ENCODE measurements at places on chromosomes 12 and 14.

GRCh38 chr14:69741055-69741454 is 25.9 kb upstream of the SRSF5 start:
- DNase-seq, result no peak

DNA sequence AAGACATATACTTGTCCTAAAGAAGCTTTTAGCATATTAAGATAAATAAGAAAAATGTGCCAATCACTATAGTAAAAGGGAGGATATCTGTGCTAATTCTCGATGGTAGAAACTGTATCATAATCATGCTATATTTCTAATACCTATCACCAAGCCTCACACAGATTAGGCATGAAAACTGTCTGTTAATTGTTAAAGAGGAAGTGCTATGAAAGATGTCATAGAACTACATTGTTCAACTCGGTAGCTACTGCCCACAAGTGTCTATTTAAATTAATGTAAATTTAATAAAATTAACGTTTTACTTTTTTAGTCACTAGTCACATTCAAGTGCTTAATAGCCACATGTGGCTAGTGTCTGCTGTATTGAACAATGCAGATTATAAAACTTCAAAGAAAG is 77.5 kb upstream of the KICS2 start:
- DNase-seq, result no peak

DNA sequence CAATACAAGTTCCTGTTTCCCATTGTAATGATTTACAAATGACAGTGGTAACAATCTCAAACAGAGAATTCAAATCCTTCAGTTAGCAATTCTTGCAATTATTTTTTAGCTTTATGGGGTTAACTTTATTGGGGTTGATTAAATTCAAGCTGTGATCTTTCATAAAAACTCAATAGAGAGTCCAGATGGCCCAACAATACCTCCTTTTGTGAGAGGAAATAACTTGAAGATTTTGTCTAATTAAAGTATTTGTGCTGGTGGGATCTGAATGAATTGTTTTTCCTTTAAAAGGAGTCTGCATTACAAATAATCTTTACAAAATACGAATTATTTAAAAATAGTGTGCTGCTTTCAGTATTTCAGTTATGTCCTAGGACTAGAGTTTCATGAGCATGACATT is 4.4 kb upstream of the ARHGAP5 start:
- no peak for DNase-seq

DNA sequence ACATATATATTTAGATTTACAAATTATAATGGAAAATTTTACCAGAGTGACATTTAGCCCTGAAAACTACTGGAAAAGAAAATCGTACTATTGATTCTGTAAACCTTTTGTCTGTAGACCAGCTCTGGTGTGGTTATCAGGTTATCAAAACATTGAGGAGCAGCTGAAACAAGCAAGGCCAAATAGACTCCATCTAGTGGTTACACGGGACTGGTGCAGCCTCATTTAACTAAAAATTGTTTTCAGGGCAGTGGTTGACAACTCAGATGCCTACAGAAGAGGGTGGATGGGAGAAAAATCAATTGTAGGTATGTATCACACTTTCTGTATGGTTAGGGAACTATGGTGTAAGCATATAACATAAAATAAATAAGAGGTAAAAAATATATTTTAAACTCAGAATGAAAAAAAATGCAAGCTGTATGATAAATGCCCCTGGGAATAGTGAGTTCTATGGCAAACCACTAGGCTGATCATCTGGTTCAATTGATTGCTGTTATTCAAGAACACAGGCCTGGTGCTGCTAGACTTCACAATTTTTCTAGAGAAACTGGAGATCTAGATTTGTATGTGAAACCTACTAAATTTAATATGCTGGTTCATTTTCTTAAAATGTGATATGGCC is 51.2 kb downstream of the ACSS3 start:
- peak; percentile 23 for DNase-seq

- no peak for DNase-seq
These were observed 92.2 kb downstream of the PIWIL1 start for GRCh38 chr12:130429656-130430505.

DNA sequence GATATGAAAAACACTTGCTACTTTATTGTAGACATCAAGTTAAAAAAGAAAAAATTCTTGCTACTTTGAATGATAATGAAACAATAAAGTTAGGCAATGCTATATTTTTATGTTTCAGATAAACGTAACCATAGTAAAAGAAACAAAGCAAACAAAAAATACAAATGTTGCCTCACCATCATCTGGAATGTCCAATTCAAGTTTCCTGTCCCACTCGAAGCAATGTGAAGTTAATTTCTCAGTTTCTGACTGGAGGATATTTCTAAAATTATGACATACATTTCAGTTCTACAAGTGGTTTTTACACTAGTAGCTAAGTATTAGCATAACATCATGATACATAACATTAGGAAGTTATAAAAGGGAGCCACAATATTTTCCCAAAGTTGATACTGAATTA is 20.9 kb downstream of the DLGAP5 start:
- DNase-seq, result no peak

- peak; percentile 56 for DNase-seq
These were observed 3.8 kb downstream of the RILPL1 start for GRCh38 chr12:123529686-123530085.

DNA sequence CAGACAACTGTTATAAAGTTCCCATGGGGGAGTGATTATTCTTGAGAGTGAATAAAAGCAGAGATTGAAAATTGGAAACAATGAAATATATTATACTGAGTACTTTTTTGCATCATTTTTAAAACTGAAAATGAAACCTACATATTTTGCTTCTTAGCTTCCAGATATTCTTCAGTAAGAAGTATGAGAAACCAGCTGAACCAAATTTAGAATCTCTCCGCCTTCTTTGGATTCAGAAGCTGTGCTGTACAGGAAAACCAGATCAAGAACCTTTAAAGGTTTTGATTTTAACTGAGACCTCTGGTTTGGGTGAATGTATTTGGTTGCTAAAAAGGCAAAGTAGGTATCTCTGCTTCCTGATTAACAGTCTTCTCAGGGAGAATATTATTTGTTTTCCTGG is 109.4 kb downstream of the AKAP6 start:
- no peak for DNase-seq

- DNase-seq, result no peak
These were observed 2.0 kb upstream of the ANG start for GRCh38 chr14:20686386-20687143.

DNA sequence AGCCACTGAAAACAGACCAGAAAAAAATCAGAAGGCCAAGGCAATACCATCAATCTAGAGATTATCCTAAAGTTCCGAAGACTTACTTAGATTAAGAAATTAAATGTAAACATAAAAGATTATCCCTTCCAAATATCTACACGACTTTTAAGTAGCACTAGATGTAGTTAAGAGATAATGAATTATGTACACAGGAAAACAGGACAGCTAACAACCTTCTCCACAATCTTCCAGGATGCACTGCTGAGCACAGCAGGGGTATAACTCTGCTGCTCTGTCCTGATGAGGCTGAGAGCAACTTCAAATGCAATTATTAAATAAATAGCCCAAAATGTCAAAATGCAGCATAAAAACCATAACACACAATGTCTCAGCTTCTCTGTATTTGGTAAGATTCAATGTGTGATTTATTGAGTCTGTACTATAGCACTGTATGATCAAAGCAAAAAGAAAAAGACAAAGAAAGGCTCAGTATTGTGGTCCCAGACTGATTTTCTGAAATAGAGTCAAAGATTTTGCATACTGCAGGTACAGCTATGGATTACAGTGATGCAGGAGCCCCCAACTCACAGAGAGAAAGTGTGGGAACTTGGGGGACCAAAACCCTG is 56.9 kb downstream of the TMTC1 start:
- no peak for DNase-seq

- no peak for DNase-seq
These were observed 25.0 kb downstream of the OTUB2 start for GRCh38 chr14:94051115-94051514.

- peak; percentile 67 for DNase-seq
These were observed 25.9 kb upstream of the PAPLN start for GRCh38 chr14:73211251-73212040.

GRCh38 chr12:47894068-47894467 is 10.7 kb downstream of the VDR start:
- no peak for DNase-seq

DNA sequence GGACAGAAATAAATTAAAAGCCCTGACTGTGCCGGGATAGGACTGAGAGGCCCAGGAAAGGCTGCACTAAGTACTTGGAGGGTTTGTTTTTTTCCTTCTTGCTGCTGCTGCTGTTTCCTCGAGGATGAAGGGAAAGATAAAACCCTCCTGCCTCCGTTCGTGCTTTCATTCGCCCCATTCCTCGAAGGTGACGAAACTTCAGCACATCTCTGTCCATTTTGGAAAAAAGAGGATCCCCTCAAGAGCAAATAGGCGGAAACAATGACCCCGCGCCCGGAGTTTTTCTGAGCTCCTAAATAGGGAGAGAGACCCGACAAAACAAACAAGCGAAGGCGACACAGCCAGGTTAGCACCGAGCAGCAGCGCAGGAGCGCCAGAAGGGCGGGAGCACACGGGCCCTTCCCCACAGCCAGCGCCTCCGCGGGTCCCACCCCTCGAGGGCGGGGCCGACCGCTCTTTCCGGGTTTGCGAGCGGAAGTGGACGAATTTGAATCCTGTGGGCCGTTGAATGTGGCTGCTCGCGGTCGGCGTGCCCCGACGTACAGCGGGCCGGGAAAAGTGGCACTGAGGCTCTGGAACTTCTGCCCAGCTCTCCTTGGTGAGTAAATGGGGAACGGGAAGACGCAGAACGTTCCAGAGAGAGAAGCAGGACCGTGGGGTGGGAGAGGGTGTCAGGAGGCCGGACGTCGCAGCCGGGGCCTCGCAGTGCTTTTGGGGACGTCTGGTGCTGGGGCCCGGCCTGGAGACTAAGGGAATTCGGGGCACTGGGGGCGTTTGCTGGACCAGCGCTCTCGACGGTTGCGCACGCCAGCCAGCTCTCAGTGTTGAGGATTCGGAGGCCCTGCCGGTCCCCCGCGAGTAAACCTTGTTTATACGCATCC is at the start of gene G2E3:
TSS of gene G2E3 (plus strand) at position 484 of the 881 bp plus-strand sequence. CDS start 21,922 bp downstream, outside the sequence.
- peak; percentile 87 for DNase-seq

GRCh38 chr12:117936722-117937484 is 31.9 kb downstream of the KSR2 start:
- no peak for DNase-seq

GRCh38 chr12:101743242-101743641 is 4.0 kb upstream of the SYCP3 start:
- no peak for DNase-seq

DNA sequence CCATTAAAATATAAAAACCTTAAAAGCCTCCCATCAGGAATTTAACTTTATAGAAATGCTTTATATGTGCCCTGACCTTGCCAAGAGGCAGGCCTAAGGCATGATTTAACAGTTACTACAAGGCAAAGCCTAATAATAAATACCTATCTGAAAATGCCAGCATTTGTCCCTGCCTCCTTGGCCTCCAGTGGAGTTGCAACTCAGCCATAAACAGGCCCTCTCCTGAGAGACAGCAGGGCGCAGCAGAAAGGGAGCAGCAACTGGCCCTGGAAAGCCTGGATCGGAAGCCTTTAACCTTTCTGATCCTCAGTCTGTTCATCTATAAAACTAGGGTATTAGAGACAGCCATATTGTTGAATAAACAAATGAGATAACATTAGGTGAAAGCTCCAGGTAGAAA is 324.4 kb downstream of the PAWR start:
- DNase-seq, result no peak

- no peak for DNase-seq
These were observed 38.1 kb upstream of the PCED1B start for GRCh38 chr12:47041327-47041726.

- DNase-seq, result no peak
These were observed 58.9 kb upstream of the SRSF5 start for GRCh38 chr14:69708049-69708448.

GRCh38 chr14:99257673-99258221 is 14.2 kb downstream of the BCL11B start:
- no peak for DNase-seq

DNA sequence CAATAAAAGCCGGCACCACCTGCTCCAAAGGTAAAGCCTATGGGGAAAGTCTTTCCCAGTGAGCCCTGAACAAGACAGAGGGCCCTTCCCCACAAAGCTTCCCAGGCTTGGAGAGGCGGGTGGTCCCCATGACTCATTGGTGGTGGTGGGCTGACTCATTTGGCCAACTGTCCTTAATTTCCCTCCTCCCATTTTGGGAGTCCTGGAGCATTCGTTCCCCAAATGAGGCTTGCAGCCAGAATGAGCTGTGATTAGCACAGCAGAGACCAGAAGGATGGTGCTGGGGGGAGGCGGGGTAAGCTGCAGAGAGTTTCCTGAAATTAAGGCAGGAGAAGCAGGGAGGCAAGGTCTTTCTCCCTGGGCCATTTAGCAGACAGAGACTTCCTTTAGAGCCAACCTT is 241.7 kb downstream of the DPF3 start:
- DNase-seq, result no peak

GRCh38 chr12:114342656-114343055 is 63.3 kb downstream of the TBX5 start:
- DNase-seq, result no peak

DNA sequence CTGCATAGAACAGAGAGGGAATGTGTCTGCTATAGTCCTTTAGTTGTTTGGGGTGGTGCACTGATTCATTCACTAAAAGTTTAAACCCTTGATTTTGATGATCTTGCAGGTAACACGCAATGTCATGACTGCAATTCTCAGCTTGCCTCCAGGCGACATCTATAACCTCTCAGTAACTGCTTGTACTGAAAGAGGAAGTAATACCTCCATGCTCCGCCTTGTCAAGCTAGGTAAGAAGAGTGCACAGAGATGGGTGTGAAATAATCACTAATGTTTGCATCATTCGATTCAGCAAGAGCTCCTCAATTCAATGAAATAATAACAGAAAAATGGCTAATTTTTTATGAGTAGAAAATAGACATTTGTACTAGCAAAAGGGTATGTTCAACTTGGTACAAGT is 203.7 kb downstream of the PTPRO start:
- peak; percentile 13 for DNase-seq

GRCh38 chr14:31827325-31827724 is 249.8 kb upstream of the ARHGAP5 start:
- no peak for DNase-seq

DNA sequence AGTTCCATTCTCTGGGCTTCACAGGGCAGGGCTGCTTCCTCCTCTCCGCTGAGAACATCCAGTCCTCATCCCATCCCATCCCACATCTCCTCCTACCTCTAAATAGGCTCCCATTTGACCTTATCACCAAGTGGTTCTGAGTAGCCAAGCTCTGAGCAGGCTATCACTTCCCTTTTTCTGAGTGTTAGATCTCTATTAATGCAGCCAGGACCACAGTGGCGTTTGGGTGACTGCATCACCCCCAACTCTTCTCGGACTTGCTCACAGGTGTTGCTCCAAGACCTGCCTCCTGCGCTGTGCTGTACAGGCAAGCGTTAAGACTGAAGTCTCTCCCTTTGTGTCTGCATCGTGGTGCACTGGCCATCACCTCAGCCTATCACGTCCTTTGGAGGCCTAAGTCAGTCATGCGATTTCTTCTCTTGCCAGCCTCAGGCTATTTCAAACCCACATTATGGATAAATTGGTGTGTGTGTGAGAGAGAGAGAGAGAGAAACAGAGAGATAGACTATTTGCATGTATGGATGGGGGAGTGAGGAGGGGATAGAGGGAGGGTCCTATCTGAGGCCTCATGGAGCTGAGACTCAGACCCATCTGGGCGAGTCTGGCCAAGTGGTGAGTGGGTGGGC is 12.4 kb upstream of the HHIPL1 start:
- no peak for DNase-seq
